ENCODE measurements at places on chromosomes 1 and 21.

DNA sequence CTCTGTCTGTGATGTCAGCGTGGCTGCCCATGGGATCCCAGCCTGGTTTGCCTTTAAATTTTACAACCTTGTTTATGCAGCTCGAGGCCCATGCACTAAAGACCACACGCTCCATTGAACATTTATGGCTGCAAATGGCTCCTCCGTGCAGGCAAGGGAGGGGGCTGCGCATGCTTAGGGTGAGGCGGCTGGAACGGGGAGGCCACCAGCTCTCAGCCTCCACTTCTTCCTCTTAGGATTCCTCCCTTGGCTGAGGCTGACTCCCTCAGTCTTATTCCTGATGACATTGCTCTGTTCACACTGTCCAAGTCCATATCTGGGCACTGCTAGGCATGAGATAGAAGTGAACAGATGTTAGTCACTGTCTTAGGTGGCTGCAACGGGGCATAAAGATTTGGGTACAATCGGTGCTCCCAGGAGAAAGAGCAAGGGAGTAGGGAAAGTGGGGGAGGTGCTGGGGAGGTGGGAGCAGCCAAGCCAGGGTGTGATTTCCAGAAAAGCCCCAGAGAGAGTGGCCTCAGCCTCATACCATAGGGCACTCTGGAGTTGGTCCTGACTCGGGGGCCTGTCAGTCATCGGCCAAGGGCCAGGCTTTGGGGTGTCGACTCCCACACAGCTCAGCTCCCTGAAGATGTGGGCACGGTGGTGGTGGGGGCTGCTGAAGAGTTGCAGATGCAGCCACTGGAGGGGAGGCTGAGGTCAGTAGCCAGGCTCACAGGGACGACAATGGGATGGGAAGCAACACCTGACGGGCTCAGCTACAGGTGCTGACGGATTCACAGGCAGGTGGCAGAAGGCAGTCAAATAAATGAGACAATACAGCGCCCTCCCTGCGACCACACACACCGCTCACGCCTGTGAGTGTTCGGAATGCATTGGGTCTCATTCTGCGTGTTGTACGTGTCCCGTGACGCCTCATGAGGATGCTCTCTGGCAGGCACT is 37.3 kb upstream of the ACTL8 start:
- DNase-seq, result no peak

DNA sequence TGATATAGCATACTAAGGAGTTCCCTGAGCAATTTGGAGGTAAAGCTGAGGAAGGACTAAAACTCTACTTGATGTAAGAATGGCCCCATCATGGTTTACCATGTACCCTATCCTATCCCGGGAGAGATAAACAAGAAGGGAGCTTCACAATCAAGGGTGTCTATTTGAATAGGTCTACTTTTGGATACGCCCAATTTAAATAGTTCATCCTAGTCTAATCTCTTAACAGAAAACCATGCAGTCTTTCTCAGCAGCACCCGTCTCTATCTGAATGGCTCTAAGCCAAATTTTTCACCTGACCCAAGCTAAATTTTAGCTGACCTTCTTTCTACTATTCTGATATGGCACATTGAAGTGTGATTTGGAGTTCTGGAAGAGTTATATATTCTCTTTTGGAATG is 122.0 kb downstream of the TNNI3K start:
- DNase-seq, result no peak

GRCh38 chr1:162360237-162360873 is 16.3 kb downstream of the SPATA46 start:
- DNase-seq, result no peak

DNA sequence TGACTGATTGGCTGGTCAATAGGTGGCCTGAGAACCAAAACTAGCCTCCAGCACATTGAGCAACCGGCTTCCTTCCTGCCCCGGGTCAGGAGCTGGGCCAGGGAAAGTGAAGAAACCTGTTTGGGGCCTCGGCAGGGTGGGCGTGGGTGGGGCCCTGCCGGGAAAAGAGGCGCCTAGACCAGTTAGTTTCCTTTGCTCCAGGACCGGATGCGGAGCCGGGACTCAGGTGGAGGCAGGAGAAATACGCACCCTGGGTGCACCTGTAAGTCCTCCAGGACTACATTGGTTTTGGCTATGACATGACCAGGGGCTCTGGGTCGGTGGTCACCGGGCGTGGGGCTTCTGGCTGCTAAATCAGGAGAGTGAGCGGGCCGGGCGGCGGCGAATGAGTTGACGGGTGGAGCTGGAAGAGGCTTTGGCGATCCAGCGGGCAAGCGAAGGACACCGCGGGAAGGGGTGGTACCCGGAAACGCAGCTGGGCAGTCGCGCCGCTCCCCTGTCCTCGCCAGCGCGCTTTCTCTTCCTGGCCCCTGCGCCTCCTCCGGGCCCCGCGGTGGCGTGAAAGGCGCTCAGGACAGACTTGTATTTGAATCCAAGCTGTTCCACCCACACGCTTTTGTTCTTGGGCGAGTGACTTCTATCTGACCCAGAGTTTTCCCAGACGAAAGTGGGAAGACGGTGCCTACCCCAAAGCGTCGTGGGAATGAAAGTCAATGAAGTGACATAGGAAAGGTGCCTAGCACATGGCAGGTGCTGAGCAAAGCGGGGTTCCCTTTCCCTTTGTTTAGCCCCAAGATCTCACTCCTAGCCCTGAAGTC is 30.6 kb upstream of the JUN start:
- no peak for DNase-seq

- peak; percentile 4 for DNase-seq
Measured at GRCh38 chr1:117128323-117129079, 7.0 kb upstream of the TRIM45 start.

- DNase-seq, result no peak
Measured at GRCh38 chr1:33943978-33944377, 80.1 kb downstream of the HMGB4 start.

DNA sequence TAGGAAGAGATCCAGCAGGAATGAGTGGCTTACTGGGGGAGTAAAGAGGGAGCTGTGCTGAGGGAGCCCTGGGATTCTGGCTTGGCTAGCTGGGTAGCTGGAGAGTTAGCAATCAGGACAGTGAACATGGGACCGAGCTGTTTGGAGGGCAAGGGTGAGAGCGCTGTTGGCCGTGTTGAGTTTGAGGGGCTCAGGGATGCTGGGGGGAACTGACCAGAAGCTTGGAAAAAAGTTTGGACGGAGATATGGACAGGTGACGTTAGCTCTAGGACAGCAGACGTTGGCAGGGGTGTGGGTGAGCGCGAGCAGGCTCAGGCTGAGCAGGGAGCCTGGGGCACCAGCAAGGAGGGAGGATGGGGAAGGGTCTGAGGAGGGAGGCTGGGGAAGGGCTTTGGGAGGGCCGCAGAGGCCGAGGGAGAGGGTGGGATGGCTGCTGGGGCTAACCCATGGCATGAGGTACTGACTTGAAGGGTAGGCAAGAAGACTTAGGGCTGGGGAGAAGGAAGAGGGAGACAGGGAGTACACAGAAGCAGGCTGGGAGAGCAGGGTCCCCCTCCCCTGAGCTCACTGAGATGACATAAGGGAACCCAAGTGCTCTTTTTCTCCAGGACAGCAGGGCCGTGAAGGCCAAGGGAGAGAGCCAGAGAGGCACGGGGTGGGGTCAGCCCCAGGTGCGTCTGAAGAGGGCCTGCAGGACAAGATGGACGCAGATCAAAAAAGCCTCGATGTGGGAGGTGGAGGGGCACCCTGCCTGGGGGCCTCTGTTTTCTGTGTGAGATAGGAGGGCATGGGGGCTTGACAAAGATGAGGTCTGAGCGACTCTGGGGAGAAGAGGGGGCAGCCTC is 8.2 kb downstream of the SH2D2A start:
- DNase-seq, result no peak

GRCh38 chr1:11294951-11295350 is 22.0 kb downstream of the UBIAD1 start:
- no peak for DNase-seq
